NCI-H1436 treated with DMSO at 0.1 percent for 48 hours (cell line): ENCODE measurements at places on chromosomes 1 and 21.

DNA sequence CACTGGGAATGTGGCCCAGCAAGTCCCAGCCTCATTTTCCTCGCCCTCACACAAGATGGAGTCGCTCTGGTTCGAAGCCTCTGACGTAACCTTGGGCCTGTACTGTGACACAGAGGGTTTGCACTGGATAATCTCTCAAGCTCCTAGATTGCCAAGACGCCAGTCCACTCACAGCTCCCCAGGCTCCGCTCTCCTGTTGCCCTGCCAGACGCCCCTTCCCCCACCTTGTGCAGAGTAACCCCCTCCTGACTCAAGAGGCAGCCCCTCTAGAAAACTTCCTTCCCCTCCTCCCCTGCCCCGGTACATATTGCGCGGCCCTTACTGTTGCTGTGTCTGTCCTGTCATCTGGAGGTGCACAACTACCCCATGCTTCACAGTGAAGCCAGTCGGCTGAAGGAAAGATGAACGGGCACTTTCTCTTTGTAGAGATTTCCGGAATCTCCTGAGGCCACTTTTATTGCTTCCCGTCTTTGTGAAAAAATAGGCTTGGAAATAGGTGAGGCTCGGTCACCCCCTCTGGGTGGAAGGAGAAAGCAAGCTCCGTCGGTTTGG is 981 bp upstream of the KIAA1614 start:
- no peak for DNase-seq

GRCh38 chr1:194466706-194467105 is 1280.3 kb upstream of the B3GALT2 start:
- DNase-seq, result no peak

DNA sequence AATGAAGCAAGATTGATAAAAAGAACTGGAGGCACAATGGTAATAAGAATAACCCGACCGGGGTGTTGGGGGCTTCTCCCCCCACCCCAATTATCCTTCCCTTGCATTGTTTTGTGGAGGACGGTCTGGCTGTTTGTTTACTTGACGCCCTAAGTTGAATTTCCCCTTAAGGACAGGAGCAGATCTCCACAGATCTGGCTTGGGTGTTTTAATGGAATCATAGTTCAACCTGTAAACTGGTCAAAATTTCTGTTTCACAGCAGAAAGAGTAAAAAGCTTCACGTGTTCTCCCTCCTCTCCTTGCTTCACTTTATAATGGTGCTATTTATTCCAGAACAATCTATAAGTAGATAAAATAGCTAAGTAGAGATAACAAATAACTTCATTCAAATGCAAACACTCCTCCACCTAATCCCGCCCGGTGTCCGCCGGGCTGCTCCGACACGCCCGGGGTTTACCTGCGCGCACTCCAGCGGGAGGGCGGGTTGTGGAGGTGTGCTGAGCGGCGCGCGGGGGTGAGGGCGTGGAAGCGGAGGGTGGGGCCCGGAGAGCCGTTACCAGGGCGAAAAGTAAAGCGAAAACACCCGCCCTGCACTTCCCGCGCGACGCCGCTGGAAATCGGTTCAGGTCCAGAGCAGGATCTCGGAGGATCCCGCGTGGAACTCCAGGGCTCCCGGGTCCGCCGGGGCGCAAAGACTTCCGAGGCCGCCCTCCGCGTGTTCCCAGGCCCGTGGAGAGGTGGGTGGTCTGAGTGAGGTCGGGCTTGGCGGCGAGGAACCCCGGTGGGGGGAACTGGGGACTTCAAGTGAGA is 2.0 kb upstream of the ATF3 start:
- no peak for DNase-seq

GRCh38 chr1:55054396-55054795 is 15.0 kb downstream of the PCSK9 start:
- no peak for DNase-seq

GRCh38 chr1:115677565-115677964 is 35.8 kb downstream of the VANGL1 start:
- DNase-seq, result no peak

DNA sequence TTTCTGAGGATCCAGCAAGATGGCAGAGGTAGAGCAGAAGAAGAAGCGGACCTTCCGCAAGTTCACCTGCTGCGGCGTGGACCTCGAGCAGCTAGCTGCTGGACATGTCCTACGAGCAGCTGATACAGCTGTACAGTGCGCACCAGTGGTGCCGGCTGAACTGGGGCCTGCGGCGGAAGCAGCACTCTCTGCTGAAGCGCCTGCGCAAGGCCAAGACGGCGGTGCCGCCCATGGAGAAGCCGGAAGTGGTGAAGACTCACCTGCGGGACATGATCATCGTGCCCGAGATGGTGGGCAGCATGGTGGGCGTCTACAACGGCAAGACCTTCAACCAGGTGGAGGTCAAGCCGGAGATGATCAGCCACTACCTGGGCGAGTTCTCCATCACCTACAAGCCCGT is 125.8 kb downstream of the LRIG2 start:
- DNase-seq, result no peak
